NCI-H187 treated with DMSO at 0.1 percent for 48 hours (cell line): ENCODE measurements at places on chromosomes 6 and 20.

- no peak for DNase-seq
Observed at GRCh38 chr6:151292974-151293687, 53.4 kb downstream of the AKAP12 start.

DNA sequence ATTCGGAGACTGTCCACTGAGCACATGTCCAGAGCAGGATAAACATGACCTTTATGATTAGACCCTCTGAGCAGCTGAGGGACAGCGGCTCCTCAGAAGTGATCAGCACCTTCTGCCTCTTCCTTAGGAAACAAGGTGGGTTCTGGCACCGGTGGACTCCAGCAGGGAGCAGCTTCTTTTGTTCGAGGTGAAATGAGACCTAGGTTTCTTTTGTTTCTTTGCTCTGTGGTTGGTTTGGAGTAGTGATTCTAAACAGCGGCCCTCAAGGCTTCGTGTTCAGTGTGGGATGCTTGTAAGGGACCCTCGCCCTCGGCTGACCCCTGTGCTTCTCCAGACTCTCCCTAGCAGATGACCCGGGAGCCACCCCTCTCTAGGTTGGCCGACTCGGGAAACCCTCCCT, 14.6 kb upstream of the FRMD1 start:
- no peak for DNase-seq

DNA sequence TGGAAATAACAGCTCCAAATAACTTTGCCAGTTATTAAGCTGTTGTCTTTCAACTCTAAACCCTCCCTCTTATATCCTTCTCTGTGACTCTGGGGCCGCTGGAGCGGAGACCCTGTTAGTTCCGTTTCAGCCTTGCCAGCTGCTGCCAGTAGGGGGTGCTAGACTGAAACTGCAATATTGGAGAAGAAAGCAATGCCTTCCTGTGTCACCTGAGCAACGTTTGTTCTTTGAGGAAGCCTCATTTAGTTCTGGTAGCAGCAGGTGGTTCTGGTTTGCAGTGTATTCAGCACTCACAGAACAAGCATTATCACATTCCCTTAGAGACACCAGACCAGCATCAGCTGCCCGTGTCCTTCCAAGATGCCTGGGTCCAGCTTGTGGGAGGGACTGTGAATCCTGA, 22.9 kb upstream of the JAG1 start:
- DNase-seq, result no peak

DNA sequence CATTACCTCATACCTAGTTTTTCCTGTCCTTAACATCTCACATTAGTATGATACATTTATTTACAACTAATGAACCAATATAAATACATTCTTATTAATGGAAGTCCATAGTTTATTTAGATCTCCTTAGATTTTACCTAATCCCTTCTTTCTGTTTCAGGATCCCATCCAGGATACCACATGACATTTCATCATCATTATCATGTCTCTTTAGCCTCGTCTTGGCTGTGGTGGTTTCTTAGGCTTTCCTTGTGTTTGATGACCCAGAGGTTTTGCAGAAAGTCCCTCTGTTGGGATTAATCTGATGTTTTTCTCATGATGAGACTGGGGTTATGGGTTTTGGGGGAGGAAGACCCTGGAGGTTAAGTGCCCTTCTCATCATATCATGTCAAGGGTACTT, 89.3 kb upstream of the IYD start:
- no peak for DNase-seq

- no peak for DNase-seq
Observed at GRCh38 chr20:32325706-32326503, 32.2 kb upstream of the ASXL1 start.

DNA sequence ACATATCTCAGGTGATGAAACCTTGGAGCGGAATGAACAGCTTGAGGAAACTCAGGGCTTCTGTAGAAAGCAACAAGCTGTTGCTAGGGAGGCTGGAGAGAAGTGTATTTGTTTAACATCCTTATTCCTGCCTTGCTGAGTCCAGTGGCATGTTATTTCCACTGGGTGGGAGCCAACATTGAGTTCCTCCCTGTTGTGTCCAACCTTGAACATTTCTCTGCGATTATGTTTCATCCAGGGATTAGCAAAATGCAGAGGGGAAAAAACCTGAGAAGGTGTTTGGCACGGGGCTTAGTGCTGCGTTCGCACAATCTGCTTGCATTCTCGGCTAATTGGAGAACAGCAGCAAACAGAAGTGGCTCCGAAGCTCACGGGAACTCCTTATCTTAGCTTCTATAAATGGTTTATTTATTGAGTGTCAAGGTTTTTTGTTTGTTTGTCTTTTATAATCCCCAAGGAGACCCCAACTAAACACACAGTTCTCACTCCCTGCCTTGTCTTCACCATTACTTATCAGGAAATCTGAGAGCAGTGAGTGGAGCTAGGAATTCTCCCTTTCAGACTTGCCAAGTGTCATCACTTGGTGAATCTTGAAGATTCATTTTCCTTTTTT, 412.8 kb downstream of the CDC5L start:
- no peak for DNase-seq

- no peak for DNase-seq
Observed at GRCh38 chr6:114053791-114054190, 82.8 kb upstream of the HDAC2 start.
